ENCODE measurements at places on chromosomes 12 and 14. TPM values are rescaled to one million over a fixed set of nuclear protein-coding genes. Genes with fewer than 3 reads are reported as not detected.

- peak; percentile 39 for DNase-seq
Observed at GRCh38 chr12:41932470-41932991, 212.1 kb downstream of the GXYLT1 start.

DNA sequence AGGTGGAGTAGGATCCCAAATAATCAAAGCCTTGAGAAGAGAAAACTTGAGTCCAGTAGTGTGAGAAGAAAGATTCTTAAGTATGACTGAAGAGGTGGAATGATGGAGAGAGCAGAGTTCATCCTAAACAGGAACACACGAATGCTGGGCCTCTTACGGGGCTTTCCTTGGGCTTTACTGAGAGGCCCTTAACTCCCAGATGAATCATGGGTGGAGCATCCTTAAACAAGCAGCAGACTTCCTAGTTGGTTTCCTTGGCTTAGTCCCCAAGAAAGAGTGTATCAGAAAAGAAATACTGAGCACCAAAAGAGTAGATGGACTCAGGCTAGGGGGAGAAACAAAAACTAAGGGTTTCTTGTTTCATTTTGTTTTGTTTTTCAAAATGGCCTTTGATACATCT, 132.5 kb downstream of the GPR135 start:
- no peak for DNase-seq

Gene PPP4R3A
- 115 TPM for total RNA-seq

- DNase-seq, result no peak
Observed at GRCh38 chr12:89333564-89334252, 18.6 kb downstream of the DUSP6 start.

Gene JPH4
- total RNA-seq, result 1.6 TPM

Gene FZD10
- total RNA-seq, result 11.0 TPM
